Activated CD4-positive, alpha-beta T cell treated with anti-CD3 and anti-CD28 coated beads for 24 hours (primary cell): ENCODE measurements at places on chromosomes 12 and 14.

DNA sequence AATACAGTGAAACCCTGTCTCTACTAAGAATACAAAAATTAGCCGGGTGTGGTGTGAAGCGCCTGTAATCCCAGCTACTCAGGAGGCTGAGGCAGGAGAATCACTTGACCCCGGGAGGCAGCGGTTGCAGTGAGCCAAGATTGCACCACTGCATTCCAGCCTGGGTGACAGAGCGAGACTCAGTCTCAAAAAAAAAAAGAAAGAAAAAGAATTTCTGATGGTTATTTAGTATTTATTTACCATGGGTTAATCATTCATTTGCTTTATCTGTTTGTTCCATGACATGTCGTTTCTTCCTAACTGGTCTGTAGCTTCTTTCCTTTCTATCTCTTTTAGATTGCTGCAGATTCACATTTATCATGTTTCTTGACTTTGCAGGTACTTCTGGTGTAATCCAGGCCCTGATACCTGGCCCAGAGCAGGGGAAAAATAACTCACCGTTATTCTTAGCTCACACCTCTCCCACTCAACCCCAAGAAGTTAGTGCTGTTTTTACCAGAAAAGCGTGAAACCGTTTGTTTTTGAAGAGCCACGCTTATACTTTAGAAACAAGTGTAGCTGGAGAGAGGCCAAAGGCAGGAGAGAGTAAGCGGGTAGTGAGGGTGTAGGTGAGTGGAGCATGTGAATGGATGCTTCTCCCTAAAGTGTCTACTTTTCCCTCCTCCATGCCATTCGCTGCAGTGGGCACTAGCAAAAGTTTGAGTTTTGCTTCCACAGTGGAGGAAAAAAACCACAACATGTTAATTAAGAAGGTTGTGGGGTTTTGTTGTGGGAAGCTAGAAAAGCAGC lies 45.4 kb downstream of the SRGAP1 start:
- no peak for DNase-seq

GRCh38 chr14:30648471-30648870 lies 26.4 kb downstream of the SCFD1 start:
- no peak for DNase-seq

GRCh38 chr12:27915536-27915935 lies 57.0 kb downstream of the PTHLH start:
- DNase-seq: no peak

- DNase-seq: no peak
Measured at GRCh38 chr12:9735601-9736000, 2.7 kb upstream of the CLECL1 start.

GRCh38 chr12:96294831-96295230 lies 100.7 kb downstream of the ELK3 start:
- no peak for DNase-seq

DNA sequence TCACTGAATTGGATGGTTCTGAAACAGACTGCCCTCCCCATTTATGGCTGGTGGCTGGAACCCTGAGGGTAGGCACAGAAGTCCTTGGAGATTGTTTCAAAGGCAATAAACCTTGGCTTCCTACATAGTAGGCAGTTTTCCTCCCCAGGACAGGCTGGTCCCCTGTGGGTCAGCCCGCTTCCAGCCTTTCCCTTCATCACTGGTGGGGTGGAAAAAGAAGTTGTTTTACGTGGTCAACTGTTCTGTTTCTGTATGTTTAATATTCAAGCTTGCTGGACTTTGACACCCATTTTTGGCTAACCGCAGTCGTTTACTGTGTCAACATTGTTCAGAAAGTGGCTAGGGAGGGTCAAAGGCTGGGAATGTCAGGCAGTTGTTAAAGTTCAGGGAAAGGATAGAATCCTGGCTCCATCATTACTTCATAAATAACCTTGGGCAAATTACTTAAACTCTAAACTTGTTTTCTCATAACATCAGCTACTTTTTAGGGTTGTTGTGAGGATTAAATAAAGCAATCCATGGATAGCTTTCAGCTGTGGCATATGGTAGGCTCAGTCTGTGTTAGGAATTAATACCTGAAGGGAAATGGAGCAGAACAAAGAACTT lies 2.4 kb downstream of the KLHDC2 start:
- no peak for DNase-seq

- DNase-seq: no peak
Measured at GRCh38 chr12:38653650-38654049, 251.7 kb downstream of the CPNE8 start.

- peak; percentile 64 for DNase-seq
Measured at GRCh38 chr14:20652996-20653975, 11.8 kb upstream of the OR6S1 start.

DNA sequence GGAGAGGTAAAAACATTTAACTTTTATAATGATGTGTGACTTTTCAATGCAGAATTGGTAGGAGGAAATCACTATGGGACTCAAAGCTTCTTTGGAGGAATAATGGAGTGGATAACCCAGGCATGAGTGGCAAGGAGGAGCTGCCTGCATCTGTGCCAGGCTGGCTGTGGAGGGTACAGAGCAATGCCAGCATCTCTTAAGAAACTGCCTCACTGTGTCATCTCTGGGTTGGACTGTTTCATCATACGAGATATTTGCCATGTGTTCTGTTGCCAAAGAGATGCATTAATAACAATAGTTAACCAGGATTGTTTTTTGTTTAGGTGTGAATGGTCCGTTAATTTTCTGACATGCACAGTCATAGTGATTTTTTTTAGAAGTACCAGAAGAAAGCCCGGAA lies 183.7 kb upstream of the NTF3 start:
- no peak for DNase-seq

- no peak for DNase-seq
Measured at GRCh38 chr14:64747327-64747726, 43.1 kb downstream of the PLEKHG3 start.

DNA sequence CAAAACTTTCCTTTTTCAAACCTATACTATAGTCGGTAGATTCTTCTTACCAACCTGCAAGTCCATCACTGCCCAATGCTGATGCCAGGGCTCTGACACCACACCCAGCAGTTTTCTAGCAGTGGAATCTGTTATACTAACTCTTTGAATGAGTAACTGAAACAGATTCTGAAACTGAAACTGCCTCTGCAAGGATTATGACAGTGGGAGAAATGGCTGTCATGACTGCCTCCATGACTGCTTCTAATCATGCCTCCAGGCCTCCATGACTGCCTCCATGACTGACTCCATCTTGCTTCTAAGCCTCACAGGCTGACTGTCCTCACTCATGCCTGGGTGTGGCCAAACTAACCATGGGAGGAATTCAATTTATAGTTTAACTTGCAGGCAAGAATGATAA lies 29.4 kb upstream of the OXA1L start:
- DNase-seq: peak; percentile 12

- DNase-seq: no peak
Measured at GRCh38 chr12:10260927-10261326, 46.7 kb upstream of the KLRD1 start.

- DNase-seq: no peak
Measured at GRCh38 chr14:64817631-64818030, 62.1 kb downstream of the SPTB start.

- DNase-seq: no peak
Measured at GRCh38 chr12:3242199-3242863, 165.2 kb downstream of the TSPAN9 start.

- DNase-seq: no peak
Measured at GRCh38 chr14:64364907-64365306, 23.2 kb upstream of the MTHFD1 start.

DNA sequence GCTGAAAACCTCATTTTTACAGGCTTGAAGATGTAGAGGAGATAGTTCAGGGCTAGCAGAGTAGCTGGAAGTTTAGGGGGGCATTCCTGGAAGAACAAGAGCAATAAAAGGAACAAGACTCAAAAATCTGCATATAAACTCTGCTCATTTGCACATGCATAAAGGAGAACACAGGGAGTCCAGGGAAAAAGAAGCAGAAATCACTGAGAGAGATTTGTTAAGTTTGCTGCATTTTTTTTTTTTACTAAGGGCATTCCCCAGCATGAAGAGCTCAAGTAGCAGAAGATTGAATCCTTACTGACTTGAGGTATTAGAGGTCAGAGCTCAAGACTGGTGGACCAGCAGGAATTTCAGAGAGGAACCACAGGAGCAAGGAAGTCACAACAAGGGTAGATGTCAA lies 28.2 kb upstream of the BCL11B start:
- DNase-seq: no peak

DNA sequence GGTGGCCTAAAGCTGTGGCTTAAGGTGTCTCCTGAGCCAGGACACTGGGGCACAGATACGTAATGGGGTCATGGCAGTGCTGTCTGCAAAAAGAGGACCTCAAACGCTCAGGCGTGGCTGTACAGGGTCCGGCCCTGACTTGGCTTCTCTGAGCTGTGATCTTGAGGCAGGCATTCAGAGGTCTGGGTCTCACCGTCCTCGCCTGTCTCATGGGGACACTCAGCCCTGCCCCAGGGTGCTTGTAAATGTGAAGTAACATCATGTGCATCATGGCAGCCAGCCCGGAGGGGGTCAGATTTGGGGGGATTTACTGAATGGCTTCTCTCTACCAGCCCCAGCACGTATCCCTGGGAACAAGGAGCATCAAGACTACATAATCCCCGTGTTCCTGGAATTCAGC lies 28.8 kb downstream of the DIO3 start:
- no peak for DNase-seq

GRCh38 chr12:26120561-26121274 lies 4.1 kb downstream of the BHLHE41 start:
- no peak for DNase-seq

GRCh38 chr14:35808076-35808637 lies 938 bp downstream of the RALGAPA1 start:
- DNase-seq: no peak

GRCh38 chr12:2233034-2233433 lies 180.2 kb downstream of the CACNA1C start:
- DNase-seq: no peak

DNA sequence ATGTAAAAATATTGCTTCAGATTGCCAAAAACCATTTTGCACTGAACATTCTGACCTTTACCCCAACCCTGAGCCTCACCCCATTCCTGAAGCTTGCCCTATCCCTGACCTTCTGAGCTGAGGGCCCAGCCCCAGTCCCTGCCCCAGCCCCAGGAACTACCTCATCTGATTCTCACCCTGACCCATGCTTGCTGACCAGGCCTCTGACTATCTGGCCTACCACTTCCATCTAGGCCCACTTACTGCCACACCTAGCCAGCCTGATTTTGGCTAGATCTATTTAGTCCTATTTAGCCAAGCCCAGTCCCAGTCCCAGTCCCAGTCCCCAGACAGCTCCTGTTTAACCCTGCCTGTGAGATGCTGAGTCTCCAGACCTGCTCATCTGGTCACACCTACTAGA lies 33.6 kb downstream of the OR10P1 start:
- DNase-seq: no peak

DNA sequence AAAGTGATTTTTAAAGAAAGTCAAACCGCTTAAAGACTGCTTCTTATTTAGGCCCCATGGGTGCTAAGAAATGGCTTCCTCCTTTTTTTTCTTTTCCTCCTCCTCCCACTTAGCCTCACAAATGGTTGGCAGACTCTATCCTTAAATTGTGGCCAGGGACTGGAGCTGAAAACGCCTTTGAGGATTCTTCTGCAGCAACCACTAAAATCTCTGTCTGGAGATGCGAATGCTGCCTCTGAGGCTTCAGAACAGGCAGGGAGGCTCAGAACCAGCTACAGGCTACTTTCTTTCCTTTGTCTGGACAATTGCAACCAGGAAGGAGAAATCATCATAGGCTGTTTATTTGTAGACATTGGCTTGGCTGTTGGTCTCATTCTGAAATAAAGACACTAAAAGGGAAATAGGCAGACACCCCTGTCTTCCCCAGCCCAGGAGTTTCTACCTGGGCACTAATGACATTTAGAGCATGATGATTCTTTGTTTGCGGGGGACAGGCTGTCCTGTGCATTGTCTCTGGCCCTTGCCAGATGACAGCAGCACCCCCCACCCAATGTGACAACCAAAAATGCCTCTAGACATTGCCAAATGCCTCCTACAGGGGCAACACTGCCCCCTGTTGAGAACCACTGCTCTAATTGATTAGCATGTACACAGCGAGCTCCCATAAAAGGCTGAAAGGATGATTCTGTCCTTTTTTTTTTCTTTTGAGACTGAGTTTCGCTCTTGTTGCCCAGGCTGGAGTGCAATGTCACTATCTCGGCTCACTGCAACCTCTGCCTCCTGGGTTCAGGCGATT lies 50.3 kb downstream of the MAP1LC3B2 start:
- DNase-seq: no peak

DNA sequence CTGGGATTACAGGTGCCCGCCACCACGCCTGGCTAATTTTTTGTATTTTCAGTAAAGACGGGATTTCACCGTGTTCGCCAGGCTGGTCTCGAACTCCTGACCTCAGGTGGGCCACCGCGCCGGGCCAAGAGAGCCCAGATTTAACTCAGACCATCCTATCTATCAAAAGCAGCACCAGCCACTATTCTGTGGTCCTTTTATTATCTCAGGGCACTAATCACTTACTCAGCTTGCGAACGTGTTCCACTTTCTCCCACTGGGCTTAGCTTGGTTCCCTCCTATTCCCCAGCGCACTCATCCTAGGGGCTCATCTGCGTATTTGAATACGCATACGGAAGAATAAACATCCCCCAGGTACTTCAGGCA lies 16.2 kb upstream of the AACS start:
- no peak for DNase-seq

DNA sequence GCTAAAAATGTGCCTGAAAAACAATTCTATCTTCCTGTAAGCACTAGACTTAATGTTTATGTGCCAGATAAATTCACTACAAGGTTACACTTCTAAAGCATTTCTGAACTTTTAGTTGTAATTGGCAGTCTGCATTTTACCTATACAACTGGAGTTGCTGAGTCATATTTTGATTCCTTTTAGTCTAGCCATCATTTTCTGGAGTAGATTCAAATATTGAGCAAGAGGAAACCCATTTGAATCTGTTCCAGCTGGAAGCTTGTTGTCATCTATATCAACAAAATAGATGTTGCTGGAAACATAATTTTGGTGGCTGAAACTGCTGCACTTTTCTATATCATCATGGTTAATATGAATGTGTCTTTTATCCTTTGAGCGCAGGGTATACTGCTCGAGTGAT lies 122.2 kb upstream of the CCDC175 start:
- DNase-seq: no peak

GRCh38 chr12:24896171-24896570 lies 52.7 kb downstream of the BCAT1 start:
- DNase-seq: no peak

GRCh38 chr14:79420725-79421124 lies 790.6 kb downstream of the DIO2 start:
- DNase-seq: no peak

GRCh38 chr14:22852940-22853767 lies 16.8 kb downstream of the MMP14 start:
- DNase-seq: peak; percentile 97

- DNase-seq: no peak
Measured at GRCh38 chr14:35046751-35047536, 872 bp downstream of the FAM177A1 start.
